LNCaP clone FGC (cell line): ENCODE measurements at places on chromosomes 5 and 9.

DNA sequence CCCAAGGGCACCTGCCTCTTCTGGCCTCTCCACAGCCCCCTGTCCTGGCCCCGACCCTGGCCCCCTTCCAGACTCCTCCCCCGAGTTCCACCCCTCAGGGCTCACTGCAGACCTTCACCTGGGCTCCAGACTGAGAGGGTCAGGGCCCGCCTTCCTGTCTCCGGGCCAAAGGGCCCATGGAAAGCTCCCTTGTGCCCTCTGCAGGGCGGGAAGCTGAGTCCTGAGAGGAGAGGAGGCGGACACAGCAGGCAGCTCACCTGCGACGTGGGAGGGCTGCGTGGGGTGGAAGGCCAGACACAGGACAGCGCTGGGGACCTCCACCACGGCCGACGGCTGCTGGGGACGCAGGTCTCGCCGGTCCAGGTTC is 20.6 kb downstream of the DYNC2I2 start:
- DNase-seq, result peak; percentile 35

GRCh38 chr9:77906991-77907390 is 124.6 kb downstream of the GNAQ start:
- DNase-seq, result no peak

DNA sequence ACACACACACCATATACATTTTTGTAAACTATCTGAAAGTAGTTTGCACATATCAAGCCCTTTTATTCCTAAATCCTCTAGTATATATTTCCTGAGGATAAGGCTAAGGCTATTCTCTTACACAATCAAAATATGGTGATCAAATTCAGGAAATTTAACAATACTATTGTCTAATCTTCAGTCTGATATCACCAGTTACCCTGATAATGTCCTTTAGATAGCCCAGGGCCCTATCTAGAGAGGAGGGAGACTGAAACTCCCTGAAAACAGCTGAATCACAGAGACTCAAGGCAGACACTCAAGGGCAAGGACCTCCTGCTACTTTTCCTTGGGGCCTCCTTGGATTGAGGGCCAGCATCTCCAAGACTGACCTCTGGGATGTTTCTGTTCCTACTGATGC is 30.4 kb downstream of the PTTG1 start:
- DNase-seq, result no peak

DNA sequence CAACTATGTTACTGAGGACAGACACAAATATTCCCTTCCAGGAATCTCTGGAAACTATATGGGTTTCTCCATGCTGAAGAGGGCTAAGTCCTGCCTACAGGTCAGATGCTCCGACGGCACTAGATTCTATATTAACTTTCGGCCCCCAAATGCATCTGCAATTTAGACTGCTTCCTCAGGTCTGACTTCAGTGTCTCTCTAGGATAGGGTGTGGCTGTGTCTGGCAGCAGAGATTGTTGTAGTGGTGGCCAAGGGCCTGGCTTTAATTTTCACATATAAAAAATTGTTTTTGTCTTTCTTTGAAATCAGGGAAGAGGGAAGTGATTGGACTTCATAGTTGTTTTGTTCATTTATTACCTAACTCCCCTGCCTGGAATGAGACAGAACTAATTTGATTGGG is 101.8 kb downstream of the PJA2 start:
- DNase-seq, result no peak

DNA sequence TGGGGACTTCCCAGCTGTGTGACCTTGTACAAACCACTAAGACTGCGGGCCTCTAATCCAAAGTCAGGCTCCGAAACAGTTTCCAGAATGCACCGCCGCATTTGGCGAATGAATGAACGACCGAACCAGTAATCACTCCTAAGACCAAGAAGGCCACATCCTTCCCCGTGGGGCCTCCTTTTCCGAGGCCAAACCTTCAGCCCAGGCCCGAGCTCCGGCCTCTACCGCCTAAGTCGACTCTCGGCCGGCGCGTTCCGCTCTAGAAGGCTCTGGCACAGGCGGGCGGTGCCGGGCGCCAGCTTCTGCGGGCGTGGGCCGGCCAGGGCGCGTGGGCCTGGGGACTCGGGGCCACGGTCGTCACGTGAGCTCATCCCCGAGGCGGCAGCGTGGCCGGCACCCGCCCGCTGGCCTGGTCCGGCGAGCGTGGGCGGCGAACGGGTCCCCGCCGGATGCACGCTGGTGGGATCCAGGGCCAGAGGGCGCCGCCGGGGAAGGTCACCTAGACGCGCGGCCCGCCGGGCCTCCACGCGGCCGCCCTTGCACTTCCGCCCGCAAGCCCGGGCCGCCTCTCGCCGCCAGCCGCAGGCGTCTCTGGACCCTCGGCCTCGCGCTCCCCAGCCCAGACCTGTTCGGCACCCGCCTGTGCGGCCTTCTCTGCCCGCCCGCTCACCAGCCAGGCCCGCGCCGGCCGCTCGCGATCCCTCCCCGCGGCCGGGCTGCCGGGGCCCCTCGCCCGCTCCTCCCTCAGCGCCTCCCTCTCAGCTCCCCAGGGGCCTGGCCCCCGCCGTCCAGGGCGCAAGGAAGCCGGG is 754 bp downstream of the VDAC1 start:
- no peak for DNase-seq

- no peak for DNase-seq
These were observed 18.8 kb upstream of the ALDH1B1 start for GRCh38 chr9:38373679-38374078.

DNA sequence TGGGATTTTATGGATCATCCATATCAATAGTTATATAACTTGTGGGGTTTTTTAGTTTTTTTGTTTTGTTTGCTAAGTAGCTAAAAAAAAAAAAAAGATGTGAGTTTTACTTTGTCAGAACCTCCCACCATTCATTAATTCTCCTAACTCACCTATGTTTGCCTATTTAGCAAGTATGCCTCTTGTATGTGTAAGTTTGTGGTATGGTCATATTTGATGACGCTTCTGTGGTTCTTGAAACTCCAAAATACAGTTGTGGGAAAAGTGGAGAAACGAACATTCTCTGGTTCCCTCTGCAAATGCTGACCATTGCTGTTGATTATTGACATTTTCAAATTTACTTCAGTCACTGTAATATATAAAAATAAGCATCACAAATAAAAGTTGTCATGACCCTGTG is 75.7 kb downstream of the PBX3 start:
- DNase-seq, result no peak

DNA sequence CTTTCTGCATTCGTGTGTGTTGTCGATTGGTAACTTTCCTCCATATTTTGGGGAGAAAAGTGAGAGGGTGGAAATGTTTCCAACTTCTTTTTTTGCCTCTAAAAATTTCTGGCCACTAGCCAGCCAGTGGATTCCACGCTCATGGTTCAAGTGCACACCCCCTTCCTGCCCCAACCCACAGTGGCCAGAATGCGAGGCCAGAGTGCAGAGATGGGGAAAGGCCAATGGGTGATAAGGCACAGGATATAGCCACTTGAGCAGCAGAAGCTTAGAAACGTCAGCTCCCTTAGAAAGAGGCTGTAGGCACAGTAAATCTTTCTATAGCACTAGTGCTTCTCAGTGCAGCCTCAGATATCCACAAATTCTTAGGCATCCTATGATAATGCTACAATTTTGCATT is 75.8 kb upstream of the ADRB2 start:
- no peak for DNase-seq

- DNase-seq, result no peak
These were observed 149.9 kb upstream of the GAS1 start for GRCh38 chr9:87097238-87097637.

DNA sequence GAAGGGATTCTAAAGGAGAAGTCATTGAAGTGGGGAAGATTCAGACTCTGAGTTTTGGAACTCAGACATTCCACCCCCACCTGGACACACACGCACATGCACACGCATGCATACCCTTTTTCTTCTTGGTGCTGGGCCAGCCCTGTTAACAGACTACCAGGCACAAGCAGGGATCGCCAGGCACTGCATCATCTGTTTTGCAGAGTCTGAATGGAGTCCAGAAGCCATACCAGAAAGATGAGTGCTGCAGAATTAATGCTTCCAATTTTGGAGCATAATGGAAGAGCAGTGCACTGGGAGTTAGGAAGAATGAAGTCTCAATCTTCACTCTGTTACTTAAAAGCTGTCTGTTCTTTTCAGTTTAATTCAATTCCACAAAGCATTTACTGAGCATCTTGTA is 95.5 kb downstream of the PDE8B start:
- DNase-seq, result no peak

- no peak for DNase-seq
These were observed 18.6 kb upstream of the SUSD1 start for GRCh38 chr9:112193572-112194288.

- DNase-seq, result no peak
These were observed 41.7 kb downstream of the EBF1 start for GRCh38 chr5:159057996-159058395.

GRCh38 chr5:150159741-150160179 is 4.1 kb upstream of the PDGFRB start:
- DNase-seq, result no peak

- DNase-seq, result no peak
These were observed 354.5 kb upstream of the CDH6 start for GRCh38 chr5:30838936-30839496.

DNA sequence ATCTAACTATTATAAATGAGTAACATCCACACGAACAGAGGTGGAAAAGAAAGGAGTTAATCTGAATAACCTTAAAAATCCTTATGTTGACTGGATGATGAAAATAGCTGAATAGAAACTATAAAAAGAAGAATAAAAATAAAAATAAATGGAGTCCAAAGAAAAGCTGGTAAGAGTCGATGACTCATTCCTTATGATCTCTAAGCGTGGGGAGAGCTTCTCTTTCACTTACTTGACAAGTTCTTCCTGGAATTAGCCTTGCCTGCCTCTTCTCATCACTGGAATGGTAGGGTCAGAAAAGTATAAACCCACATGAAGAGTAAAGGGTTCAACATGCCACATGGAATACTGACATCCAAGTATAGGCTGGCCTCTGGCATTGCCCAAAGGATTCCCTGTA is 477.0 kb upstream of the RGMB start:
- no peak for DNase-seq

- DNase-seq, result no peak
These were observed 188.6 kb downstream of the CARTPT start for GRCh38 chr5:71907608-71908145.

GRCh38 chr9:27382975-27383374 is 86.0 kb upstream of the EQTN start:
- no peak for DNase-seq

DNA sequence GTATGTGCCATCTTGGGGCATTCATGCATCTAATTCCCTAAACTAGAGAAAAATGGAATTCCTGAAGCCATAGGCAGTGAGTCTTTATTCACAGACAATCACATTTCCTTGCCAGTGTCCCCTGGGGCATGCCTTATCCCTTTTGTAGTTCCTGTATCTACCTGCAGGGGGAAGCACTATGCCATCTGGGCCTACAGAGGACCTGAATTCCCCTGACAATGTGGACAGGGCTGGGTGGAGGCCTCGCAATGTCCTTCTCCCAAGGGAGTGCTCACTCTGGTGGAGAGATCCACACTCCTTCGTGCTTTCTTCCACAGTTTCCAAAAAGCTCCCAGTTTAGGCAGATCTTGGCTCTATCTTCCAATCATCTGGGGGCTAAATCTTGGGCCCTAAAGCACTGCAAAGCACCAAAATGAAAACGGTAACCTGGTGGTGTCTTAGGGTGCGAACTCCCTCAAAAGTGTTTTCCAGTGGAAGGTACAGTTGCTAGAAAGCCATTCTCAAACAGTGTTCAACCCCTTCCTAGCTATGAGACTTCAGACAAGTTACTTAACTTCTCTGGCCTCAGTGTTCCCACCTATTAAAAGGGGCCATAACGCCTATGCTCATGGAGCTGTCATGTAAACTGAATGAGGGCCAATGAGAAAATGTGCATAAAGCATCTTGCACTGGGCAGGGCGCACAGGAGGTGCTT is 17.5 kb downstream of the WHRN start:
- peak; percentile 27 for DNase-seq

- no peak for DNase-seq
These were observed 68.8 kb upstream of the SSBP2 start for GRCh38 chr5:81819556-81820317.

DNA sequence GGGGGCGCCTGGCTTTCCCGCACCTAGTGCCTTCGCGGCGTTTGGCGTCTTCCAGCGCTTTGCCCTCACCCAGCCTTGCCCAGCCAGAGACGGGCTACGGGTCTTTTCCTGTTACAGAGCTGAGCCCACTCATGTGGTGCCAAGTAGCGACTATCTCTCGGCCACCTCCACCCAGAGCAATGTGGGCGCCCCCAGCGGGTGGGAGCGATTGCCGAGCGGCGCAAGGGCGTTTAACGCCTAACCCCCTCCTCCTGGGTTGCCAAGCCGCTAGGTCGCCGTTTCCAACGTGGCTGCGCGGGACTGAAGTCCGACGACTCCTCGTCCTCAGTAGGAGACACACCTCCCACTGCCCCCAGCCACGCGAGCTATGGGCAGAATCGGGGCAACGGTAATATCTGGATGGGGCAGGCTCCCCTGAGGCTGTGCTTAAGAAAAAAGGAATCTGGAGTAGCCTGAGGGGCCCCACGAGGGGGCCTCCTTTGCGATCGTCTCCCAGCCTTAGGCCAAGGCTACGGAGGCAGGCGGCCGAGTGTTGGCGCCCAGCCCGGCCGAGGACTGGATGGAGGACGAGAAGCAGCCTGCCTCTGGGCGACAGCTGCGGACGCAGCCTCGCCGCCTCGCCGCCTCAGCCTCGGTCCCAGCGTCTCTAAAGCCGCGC is 5.8 kb downstream of the TLX3 start:
- no peak for DNase-seq

- no peak for DNase-seq
These were observed 9.2 kb upstream of the RARS1 start for GRCh38 chr5:168477060-168477459.

DNA sequence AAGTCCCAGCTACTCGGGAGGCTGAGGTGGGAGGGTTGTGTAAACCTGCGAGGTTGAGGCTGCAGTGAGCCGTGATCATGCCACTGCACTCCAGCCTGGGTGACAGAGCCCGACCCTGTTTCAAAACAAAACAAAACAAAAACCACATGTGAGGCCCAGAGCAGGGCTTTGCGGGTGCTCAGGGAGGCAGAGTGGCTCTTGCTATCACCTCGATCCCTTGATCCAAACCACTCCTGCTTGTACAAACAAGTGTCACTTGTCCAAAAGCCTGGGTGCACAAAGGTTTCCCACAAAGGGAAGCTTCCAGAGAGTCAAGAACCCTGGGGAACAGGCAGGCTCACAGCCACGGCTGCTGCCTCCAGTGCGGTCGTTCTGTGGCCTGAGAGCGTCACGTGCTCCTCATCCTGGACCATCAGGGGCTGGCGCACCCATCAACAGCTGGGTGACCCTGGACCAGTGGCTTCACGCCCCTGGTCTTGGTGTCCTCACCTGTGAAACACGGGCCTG is 162.7 kb downstream of the C9orf50 start:
- DNase-seq, result no peak

DNA sequence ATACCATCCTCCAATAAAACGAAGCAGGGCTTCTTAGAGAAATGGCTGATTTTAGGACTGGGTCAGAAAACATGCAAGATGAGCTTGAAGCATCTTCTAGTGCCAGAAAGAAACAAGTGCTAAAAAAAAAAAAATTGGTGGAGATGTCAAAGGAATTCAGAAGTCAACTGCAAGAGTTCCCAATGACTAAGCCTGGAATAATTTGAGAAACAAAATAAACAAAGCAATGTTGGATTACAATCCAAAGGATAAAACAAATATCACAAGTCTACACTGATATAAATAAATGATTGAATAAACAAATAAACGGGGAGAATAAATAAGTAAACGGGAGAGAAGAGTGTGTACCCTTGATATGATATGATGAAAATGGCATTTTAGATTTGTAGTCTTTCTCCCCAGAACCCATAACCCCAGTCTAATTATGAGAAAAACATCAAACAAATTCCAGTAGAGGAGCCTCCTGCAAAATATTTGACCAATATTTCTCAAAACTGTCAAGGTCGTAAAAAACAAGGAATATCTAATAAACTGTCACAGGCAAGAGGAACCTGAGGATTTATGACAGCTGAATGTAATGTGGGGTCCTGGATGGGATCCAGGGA is 63.5 kb upstream of the CCL21 start:
- DNase-seq, result peak; percentile 87
